ENCODE measurements at places on chromosomes 3 and 15.
A peak's percentile ranks its signal among the peaks of the same experiment; 100 is the strongest.

GRCh38 chr3:152508705-152509104 is 240.0 kb downstream of the MBNL1 start:
- no peak for DNase-seq

GRCh38 chr15:27622371-27622770 is 476.7 kb downstream of the OCA2 start:
- no peak for DNase-seq

DNA sequence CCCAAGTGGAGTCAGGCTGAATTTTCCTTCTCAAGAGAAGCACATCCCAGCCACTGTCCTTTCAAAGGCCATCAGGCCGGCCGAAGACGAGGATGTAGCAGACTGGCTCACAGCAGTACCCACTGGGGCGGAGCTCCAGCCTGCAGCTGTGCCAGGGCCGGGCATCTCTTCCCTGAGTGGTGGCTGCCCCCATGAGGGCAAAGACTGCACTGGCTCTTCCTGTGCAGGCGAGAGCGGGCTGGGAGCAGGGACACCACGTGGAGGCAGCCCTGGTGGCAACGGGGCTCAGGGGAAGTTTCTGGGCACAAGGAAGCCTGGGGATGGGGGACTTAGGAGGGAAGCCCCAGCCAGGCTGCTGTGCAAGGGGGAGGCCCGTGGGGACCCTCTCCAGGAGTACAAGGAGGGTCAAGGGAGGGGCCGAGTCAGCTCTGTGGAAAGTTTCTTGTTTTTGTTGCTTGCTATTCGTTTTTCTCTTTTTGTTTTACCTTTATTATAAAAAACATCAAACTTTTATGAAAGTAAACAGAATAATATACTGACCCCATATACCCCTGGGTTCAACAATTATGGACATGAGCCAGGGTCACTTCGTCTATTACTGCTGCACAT is 66.1 kb downstream of the RPN1 start:
- DNase-seq, result no peak

- no peak for DNase-seq
Observed at GRCh38 chr3:7207125-7207524, 346.2 kb downstream of the GRM7 start.

- no peak for DNase-seq
Observed at GRCh38 chr3:46947981-46948791, 28.4 kb downstream of the CCDC12 start.

GRCh38 chr15:65374821-65375401 is 2.9 kb downstream of the IGDCC3 start:
- DNase-seq, result no peak

- no peak for DNase-seq
Observed at GRCh38 chr3:130386604-130387263, 41.3 kb downstream of the COL6A5 start.

DNA sequence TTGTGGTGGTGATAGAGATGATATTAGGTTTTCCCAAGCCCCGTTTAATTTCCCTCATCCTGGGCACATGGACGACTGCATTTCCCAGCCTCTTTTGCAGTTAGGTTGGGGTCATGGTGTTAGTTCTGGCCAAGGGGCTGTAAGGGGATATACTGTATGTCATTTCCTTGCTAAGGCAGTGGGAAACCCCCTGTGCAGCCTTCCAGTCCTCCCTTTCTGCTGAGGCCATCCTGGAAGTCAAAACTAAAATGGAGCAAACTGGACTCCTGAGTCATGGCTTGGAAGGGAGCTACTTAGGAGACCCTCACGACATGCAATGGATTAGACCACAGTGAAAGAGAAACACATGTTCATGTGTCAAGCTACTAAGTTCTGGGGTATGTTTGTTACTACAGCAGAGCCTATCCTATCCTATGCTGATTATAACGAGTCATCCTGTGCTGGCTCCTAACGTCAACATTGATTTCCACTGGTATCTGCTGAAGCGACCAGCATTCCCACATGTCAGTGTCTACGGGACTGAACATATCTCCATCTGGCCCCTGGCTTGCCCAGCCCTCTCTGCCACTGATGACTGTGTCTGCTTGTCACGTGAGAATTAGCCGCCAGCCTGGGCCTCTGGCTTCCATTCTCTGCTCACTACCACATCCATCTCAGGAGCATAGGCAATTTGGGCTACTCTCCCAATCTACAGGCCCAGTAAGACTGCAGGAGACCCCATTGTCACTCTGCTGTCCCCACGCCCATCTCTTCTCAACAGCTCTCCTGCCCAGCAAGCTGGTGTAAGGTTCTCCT is 85.6 kb upstream of the MEF2A start:
- no peak for DNase-seq

DNA sequence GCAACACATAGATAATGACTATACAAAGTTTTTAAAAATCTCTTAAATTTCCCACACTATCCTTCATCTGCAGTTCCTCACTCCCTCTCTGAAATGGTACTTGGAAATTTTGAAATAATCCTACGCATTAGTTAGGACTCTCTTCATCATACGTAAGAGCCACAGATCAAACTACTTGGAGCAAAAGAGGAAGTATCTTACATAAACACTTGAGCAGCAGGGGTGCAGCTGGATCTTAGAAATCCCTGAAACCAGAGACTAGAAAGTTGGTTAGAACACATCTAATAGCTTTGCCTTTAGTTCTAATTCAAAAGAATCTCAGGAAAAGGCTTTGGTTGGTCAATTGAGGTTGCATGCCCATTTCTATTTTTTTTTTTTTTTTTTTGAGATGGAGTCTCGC is 38.8 kb upstream of the ZNF445 start:
- no peak for DNase-seq

- DNase-seq, result no peak
Observed at GRCh38 chr3:111069974-111070771, 1.4 kb upstream of the NECTIN3 start.

GRCh38 chr15:67125589-67126502 is 60.4 kb downstream of the SMAD3 start:
- peak; percentile 99 for DNase-seq

DNA sequence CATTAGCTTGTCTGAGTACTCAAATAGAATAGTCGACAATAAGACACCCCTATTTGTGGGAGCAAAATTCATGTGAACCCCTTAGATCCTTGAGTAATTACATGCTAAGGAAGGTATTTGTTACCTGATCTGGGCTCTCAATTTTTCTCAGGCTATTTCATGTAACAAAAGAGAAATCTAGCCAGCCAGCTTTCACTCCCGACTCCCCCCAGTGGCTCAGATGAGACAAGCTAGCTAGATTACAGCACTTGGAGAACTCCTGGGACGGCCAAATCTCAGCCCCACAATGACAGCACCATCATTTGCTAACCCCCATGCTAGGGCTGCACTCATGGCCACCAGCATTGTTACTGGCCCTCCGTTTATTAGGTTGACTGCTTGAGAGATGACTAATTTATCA is 41.3 kb downstream of the GLDN start:
- no peak for DNase-seq

DNA sequence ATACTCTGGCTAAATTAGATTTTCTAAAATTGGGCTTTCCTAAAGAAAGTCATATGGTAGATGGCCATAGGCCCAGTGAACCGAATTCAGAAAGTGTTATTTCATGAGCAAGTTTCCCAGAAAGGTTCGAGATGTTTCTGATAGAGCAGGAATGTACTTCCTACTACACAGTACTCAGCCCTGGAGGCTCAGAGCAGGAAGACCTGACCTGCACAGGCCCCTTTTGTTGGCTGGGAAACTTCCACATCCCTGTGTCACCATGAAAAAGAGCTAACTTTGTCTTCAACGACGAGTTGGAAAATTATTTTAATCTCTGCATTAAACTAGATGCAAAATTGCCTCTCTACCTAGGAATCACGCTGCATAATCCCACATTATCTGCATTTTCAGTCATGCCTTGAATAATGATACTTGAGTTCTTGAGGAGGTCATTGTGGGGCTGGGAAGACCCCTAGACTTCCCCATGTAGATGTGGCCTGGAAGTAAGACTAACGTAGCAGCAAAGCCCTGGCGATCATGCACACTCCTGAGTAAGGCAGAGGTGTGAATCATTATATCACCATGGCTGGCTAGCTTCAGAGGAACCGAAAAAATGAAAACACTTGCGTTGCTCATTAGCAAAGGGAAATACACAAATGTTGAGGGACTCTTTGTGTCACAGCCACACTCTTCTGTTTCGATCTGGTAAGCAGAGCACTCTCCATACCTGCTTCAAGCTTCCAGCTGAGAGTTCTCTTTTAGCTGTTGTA is 47.1 kb downstream of the CMTM7 start:
- no peak for DNase-seq

GRCh38 chr15:69906256-69907185 is 191.2 kb downstream of the TLE3 start:
- no peak for DNase-seq

- DNase-seq, result no peak
Observed at GRCh38 chr3:139052802-139053600, 8.3 kb upstream of the PRR23C start.

Data from GM04503 (cell line).